ENCODE measurements at places on chromosomes 12 and 14.

DNA sequence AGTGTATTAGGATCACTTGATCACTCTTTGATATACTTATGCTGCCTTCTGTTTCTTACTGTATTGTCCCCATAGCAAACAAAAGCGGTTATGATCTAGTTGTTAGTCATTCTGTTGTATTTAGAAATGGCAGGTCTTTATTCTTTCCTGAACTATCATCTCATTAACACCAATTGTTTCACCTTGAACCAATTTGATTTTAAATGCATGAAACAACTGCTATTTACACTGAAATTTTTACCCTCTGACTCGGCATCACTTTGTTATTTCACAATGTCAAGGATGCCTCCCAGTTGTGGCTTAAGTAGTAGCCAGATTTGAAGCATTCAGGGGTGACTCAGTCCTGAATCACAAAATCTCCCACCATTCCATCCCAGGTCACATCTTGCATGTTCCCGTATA lies 303.5 kb downstream of the EGLN3 start:
- DNase-seq, result no peak

GRCh38 chr12:28974166-28974565 lies 174.9 kb upstream of the FAR2 start:
- no peak for DNase-seq

GRCh38 chr12:124477107-124477915 lies 90.1 kb downstream of the NCOR2 start:
- peak; percentile 83 for DNase-seq

GRCh38 chr14:78848234-78848820 lies 678.2 kb downstream of the NRXN3 start:
- peak; percentile 36 for DNase-seq

DNA sequence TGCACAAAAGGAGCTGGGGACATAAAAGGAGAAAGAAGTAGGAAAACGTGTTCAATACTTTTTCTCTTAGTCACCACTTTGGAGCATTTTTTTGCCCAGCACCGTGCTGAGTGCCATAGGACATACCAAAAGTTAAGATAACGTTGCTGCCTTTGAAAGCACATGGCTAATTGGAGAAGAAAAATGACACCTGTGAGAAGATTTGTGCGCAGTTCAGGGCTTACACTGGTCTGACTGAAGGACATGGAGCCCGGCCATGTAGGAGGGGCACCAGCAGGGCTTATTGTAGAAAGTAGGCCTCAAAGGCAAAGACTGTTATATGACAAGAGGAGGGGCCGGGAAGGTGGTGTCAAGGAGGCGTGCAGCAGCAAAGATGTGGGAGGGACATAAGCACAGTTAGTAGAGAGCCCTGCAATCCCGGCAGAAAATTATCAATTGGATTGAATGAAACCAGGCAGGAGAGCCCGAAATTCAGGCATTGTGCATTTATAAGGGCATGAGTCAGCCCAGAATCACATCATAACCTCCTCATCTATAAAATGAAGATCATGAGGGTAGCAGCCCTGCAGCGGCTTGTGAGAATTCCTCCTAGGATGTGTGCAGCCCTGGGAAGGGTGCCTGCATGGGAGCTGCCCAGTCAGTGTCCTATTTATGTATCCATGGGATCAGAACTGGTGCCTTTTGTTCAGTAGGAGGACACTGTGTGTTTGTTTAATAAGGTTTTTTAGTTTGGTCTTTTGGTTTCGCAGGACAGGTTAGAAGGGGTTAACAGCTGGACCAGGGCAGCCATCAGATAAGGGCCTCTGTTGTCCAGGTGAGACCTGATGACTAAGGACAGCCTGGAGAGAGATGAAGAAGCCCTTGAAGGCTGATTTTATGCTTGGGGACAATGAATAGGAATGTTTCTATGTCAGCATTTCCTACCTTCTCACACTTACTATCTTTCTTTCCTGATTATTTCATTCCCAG lies 122.4 kb downstream of the GPR135 start:
- no peak for DNase-seq

DNA sequence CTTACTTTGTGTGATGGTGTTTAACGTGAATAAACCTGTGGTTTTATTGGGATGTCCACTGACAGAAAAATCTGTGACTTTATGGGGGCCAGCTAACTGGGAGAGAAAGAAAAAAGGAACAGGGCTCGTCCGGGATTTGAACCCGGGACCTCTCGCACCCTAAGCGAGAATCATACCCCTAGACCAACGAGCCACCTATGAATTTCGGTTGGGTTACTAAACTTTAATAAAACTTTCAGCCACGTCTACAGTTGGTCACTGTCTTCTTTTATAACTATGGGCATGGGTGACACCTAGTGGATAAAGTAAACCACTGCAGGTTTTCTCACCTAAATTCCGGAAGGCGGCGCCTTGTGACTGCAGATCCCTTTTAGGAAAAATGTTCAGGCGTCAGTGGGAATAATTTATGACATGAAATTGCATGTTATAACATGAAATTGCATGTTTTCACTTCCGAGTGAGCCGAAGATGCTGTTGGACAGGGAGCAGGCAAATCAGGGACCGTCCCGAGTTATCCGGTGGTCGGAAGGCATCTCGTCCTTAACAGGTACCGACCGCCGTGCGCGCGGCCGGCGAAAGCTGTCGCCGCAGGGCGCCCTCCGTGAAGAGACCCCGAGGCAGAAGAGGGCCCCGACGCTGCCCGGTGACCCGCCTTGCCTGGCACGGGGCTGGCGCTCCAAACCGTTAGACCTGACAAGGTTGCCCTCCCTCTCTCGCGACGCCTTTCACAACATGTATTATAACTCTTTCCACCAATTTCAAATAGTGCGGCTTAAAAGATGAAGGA lies 18.2 kb upstream of the RNASE12 start:
- DNase-seq, result peak; percentile 93

GRCh38 chr12:58452546-58452945 lies 467.8 kb downstream of the LRIG3 start:
- no peak for DNase-seq

GRCh38 chr12:107843351-107844311 lies 69.1 kb downstream of the ASCL4 start:
- DNase-seq, result peak; percentile 17

DNA sequence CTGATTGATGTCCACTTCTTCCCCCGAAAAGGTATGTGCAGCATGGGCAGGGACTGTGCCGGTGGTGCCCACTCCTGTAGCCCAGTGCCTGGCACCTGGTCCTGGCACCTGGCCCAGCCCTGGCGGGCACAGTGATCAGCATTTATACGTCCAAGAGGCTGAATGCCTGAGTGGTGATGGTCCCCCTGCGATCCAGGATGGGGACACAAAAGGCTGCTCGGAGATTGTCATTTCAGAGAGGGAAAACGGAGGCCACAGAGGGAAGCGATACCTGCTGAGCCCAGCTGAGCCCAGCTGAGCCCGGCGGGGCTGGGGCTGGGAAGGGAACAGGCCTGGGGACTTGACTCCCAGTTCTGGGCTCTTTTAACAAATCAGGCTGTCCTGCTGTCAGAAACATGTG lies 55.8 kb downstream of the PRIMA1 start:
- DNase-seq, result no peak

DNA sequence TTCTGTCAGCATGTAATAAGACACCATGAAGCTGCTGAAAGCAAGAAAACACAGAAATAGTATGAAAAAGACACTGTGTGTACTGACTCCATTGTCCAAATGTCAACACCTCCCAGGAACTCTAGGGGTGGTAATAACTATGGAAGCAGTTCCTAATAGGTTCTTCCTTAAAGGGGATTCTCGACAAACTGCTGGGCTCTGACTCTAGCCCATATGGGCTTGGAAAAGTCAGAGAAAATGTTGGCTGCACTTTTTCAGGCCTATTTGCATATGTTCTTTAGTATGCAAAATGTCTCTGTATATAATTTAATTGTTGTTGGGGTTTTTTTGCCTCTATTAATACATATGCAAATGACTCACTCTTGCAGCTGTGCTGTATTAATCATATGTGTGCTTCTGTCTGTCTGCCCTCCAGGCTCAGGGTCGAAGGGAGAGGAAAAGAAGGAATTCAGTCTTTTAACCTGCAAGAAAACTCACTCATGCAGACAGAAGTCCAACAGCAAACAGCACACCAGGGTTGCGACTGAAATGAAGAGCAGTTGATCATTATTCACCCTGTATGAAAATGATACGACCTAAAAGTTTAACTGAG lies 317.6 kb downstream of the SOX5 start:
- no peak for DNase-seq

DNA sequence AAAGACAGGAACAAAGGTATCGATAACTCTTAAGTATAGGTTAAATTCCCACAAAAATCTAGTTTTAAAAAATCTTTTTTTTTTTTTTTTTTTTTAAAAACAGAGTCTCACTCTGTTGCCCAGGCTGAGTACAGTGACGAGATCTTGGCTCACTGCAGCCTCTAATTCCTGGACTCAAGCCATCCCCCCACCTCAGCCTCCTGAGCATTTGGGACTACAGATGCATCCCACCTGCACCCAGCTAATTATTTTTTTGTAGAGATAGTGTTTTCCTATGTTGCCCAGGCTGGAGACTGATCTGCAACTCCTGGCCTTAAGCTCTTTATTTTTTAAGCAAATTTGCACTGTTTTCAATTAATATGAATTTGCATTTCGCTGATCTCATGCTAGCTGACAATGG lies 9.8 kb downstream of the PSEN1 start:
- no peak for DNase-seq

DNA sequence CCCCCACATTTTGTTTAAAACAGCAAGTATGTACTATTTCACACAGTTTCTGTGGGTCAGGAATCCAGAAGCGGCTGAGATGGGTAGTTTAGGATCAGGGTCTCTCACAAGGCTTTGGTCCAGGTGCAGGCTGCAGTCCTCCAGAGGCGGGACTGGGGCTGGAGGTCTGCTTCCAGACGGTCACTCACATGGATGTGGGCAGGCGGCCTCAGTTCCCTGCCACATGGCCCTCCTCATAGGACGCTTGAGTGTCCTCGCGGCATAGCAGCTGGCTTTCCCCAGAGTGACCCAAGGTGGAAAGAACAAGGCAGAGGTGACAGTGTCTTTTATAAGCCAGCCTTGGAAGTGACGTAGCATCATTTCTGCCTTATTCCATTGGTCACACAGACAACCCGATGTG lies 7.9 kb upstream of the C1RL start:
- DNase-seq, result no peak

- DNase-seq, result no peak
These were observed 86.2 kb upstream of the TMTC1 start for GRCh38 chr12:29869946-29870345.

GRCh38 chr12:31807773-31808097 lies 78.9 kb upstream of the AMN1 start:
- no peak for DNase-seq

DNA sequence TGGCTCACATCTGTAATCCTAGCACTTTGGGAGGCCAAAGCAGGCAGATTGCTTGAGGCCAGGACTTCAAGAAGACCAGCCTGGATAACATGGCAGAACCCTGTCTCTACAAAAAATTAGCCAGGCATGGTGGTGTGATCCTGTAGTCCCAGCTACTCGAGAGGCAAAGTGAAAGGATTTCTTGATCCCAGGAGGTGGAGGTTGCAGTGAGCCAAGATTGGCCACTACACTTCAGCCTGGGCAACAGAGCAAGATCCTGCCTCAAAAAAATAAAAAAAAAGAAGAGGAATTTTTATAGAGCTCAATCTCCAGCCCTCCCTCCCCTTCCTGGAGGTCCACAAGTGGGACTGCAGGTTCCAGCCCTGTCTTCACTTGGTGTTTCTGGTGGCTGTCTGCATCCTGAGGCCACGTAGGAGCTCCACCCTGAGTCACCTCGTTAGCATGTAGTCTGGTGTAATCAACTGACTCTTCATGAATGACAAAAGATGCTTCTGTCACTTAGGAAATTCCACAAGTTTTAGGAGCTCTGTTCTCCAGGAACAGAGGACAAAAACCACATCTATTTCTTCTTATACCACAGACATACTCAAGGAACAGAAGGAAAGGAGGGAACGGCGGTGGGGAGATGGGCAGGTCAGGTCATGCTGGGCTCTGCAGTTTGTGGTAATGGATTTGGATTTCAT lies 16.2 kb downstream of the CCDC62 start:
- DNase-seq, result peak; percentile 17

DNA sequence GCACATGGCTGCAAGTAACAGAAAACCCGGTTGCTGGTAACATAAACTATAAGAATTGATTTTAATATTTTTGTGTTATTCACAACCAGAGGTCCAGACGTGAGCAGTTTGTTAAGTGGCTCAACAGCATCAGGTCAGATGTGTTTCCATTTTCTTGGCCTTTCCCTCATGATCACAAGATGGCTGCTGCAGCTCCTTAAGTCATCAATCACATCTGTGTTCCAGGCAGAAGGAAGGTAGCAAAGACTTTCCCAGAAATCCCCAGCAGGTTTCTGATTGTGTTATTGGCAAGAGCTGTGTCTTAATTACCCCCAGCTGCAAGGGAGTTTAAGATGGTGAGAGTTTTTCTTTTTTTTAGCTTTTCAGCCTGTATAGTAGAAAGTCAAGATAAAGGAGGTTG lies 40.4 kb upstream of the MYL2 start:
- DNase-seq, result no peak

DNA sequence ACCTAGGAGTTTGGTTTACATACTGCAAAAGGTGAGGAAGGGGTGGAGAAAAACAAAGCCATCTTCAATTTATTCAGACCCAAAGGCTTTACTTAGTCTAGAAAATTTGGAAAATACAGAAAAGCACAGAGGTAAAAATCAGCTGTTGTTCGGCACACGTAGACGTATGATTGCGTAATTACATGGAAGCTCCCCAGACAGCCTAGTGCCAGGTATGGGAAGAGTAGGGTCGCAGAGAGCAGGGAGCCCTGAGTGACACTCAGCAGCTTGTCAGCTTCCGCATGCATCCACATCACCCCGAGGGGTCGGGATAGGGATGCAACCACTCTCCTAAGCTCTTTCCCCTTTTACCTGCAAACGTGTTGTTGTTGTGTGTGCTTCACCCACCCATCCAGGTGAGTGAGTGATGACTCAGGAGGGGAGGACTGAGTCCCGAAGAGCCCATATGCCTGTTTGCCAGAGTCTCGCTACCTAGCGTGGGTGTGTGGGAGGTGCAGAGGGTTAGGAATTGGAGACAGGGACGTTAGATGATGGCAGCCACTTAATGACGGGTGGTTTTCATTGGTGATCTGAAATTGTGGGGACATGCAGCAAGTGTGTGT lies 20.1 kb downstream of the PIWIL1 start:
- DNase-seq, result no peak

DNA sequence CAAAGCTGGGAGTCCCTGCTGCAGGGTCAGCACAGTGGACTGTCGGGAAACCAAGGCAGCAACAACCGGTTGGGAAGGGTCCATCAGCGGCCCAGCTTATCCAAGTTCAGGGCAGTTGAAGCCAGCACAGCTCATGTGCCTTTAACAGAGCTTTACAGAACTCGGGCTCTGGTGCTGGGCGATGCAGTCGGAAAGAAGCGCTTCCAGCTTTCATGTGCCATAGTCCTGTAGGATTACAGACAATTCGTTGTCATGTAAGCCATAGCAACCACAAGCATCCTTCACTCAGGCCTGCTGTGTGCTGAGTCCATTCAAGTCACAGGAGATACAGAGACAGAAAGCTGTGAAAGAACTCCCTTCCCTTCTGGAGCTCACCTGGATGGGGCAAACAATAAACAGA lies 3.5 kb upstream of the FAM181A start:
- DNase-seq, result no peak

DNA sequence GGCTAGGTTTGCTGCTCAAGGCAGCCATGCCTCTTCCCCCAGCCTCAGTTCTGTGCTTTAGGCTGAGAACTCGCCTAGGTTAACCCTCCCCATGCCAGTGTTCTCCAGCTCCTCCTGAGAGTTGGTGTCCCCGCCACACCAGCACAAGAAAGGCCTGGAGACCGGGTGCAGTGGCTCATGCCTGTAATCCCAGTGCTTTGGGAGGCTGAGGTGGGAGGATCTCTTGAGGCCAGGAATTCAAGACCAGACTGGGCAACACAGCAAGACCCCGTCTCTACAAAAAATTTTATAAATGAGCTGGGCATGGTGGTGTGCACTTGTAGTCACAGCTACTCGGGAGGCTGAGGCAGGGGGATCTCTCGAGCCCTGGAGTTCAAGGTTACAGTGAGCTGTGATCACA lies 10.2 kb downstream of the RIN3 start:
- DNase-seq, result no peak
